Astrocyte (in vitro differentiated cells and primary cell): ENCODE measurements at places on chromosomes 2 and 18. TPM values are rescaled to one million over a fixed set of nuclear protein-coding genes. Genes with fewer than 3 reads are reported as not detected.

DNA sequence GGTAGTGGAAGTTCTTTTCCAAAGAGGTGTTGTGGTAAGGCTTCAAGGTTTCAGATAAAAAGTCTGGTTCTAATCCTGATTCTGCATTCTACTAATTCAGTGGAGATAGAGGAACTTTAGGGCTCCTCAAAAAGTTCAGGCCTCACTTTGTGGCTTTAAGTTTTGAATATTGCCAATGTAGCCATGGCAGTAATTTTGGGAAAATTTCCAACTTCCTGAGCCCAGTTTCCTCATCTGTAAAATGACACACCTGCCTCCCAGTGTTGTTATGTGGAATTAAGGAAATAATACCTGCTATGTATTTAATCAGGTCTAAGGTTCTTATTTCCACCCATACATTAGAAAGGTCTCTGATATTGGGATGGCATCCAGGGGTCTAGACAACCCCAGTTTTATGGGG is 147.6 kb upstream of the ITGA6 start:
- H3K4me3 ChIP-seq: no peak overlapping the region
- H3K27ac ChIP-seq: no peak overlapping the region
- H3K27me3 ChIP-seq: no peaks in the 10 kb centered on the region
- H3K4me1 ChIP-seq: peaks cover 29% of the 10 kb centered on the region
- DNase-seq: no peak
- no peaks in the 10 kb centered on the region for H3K36me3 ChIP-seq

Gene RELCH
- total RNA-seq: 23.2 and 26.6 TPM in 2 replicates

DNA sequence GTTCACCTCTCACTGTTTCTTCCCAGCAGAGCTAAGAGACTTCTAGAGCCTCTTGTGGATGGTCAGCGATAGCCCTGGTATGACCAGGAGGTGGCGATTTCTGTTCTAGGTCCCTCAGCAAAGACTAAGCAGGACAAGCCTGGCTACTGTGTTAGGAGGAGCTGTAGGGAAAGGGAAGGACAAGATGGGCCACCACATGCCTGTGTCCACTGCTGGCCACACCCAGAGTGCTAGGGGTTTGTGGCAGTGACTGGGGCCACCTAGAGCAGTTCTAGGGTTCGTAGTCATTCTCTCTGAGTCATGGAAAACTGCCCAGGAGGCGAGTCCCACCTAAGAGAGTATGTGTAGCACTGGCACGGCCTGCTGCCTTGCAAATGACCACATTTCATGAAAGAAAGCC is 179.4 kb downstream of the ALPK2 start:
- no peaks in the 10 kb centered on the region for H3K27me3 ChIP-seq
- DNase-seq: no peak
- no peaks in the 10 kb centered on the region for H3K36me3 ChIP-seq
- H3K4me1 ChIP-seq: peaks cover 8% of the 10 kb centered on the region
- H3K4me3 ChIP-seq: no peak overlapping the region
- no peak overlapping the region for H3K27ac ChIP-seq

GRCh38 chr2:157838442-157839161 is 37.5 kb downstream of the ACVR1 start:
- H3K27ac ChIP-seq: peak overlapping the region; percentile 88
- no peaks in the 10 kb centered on the region for H3K36me3 ChIP-seq
- H3K4me1 ChIP-seq: peaks cover 52% of the 10 kb centered on the region
- DNase-seq: peak; percentile 86
- H3K4me3 ChIP-seq: peak overlapping the region; percentile 40

DNA sequence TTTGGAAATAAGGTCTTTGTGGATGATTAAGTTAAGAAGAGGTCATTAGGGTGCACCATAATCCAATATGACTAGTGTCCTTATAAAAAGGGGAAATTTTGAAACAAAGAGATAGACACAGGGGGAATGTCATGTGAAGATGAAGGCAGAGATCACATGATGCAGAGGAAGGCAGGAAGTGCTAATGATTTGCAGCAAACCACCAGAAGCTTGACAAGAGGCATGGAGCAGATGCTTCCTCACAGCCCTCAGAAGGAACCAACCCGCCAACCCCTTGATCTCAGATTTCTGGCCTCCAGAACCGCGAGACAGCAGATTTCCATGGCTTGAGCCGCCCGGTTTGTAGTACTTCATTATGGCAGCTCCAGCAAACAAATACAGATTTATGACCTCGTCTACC is 17.4 kb upstream of the SMARCAL1 start:
- no peaks in the 10 kb centered on the region for H3K27me3 ChIP-seq
- H3K4me1 ChIP-seq: peaks cover 4% of the 10 kb centered on the region
- no peak overlapping the region for H3K27ac ChIP-seq

- H3K27ac ChIP-seq: no peak overlapping the region
- no peak overlapping the region for H3K4me3 ChIP-seq
- no peaks in the 10 kb centered on the region for H3K27me3 ChIP-seq
- H3K36me3 ChIP-seq: no peaks in the 10 kb centered on the region
Measured at GRCh38 chr2:15956751-15957736, 16.7 kb downstream of the MYCN start.

DNA sequence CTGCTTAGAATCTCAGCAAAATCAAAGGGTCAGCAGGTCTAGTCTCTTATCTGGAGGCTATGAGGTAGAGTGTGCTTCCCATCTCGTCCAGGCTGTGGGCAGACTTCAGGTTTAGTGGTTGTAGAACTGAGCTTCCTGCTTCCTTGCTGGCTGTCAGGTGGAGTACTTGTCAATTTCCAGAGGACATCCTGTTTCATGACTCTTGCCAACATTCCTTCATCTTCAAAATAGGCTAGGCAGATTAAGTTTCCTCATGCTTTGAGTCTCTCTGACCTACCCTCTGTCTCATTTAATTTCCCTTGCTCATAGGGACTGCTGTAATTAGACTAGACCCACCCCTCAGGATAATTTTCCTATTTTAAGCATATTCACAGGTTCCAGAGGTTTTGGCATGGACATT is 562.6 kb downstream of the SPAG16 start:
- no peaks in the 10 kb centered on the region for H3K4me1 ChIP-seq
- no peaks in the 10 kb centered on the region for H3K36me3 ChIP-seq
- H3K27ac ChIP-seq: no peak overlapping the region
- DNase-seq: peak; percentile 12
